Fibroblast of lung (primary cell): ENCODE measurements at places on chromosomes 1 and 21.

GRCh38 chr1:209248649-209249279 lies 334.8 kb upstream of the CAMK1G start:
- H3K27ac ChIP-seq: no peak overlapping the region
- DNase-seq: peak; percentile 69
- H3K4me3 ChIP-seq: no peak overlapping the region
- no peaks in the 10 kb centered on the region for H3K27me3 ChIP-seq
- no peaks in the 10 kb centered on the region for H3K36me3 ChIP-seq
- no peaks in the 10 kb centered on the region for H3K4me1 ChIP-seq

GRCh38 chr21:44818640-44819011 lies 764 bp upstream of the SUMO3 start:
- H3K4me1 ChIP-seq: peaks cover 3% of the 10 kb centered on the region
- peak overlapping the region; percentile 82 for H3K27ac ChIP-seq
- no peak for DNase-seq
- no peaks in the 10 kb centered on the region for H3K27me3 ChIP-seq
- H3K4me3 ChIP-seq: peak overlapping the region; percentile 7

DNA sequence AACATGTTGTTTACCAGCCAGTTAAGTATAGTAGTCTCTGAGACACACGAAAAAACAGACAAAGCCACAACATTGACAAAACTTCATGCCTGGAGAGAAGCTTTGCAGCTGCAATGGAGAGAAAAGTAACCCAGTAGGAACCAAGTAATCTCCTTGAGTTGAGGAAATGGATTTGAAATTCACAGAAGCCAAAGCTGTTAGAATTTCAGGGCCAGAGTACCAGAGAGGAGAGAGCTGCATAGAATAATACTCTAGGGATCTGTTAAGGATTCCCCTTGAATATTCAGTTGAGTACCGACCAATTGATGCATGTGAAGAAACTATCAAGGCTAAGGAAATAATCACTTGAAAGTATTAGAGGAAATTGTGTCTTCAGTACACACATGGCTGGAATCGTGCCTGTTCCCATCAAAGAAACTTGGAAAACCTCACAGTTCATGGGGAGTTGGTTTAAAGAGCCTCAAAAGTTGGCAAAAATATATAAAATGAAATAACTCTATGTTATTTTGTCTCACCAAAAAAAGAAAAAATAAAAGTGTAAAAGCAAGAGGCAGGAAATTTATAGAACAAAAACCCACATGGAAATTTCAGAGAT lies 324.0 kb upstream of the NEGR1 start:
- no peak overlapping the region for H3K27ac ChIP-seq
- H3K4me3 ChIP-seq: no peak overlapping the region
- DNase-seq: no peak
- no peaks in the 10 kb centered on the region for H3K4me1 ChIP-seq

- peaks cover 6% of the 10 kb centered on the region for H3K4me1 ChIP-seq
- H3K27me3 ChIP-seq: no peaks in the 10 kb centered on the region
- peaks cover 5% of the 10 kb centered on the region for H3K36me3 ChIP-seq
- peak; percentile 74 for DNase-seq
- H3K27ac ChIP-seq: no peak overlapping the region
- no peak overlapping the region for H3K4me3 ChIP-seq
These were observed 3.6 kb downstream of the NUP210L start for GRCh38 chr1:154151311-154151710.

GRCh38 chr1:18970762-18971161 lies 14.3 kb upstream of the IFFO2 start:
- no peak overlapping the region for H3K4me3 ChIP-seq
- H3K4me1 ChIP-seq: no peaks in the 10 kb centered on the region
- DNase-seq: no peak
- no peaks in the 10 kb centered on the region for H3K36me3 ChIP-seq
- no peak overlapping the region for H3K27ac ChIP-seq

DNA sequence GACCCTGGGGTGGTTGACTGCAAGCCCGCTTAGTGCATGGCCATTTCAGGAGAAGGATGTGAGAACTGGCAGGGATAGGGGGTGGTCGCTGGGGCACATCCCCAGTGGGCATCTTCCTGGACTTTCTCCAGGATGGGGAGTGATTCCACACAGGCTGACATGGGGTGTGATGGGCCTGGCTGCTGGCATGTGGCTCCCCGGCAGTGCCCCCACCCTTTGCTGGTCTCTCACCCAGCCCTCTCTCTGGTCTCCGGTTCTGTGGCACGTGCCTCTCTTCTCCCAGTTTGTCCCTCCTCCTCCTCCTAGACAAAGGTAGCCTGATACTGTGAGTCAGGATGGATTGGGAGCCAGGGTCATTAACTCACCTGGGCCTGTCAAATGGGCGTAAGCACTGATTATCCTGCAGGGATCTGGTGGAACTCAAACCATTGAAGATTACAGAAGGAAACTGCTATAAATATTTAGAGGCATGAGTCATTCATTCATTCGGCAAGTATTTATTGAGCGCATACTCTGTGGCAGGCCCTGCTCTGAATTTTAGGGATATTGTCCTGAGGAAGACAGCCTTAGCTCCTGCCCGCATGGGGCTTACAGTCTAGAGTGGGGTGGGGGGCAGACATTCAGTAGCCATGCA lies 23.6 kb upstream of the EPS8L3 start:
- no peaks in the 10 kb centered on the region for H3K36me3 ChIP-seq
- peak; percentile 52 for DNase-seq
- H3K27ac ChIP-seq: no peak overlapping the region

GRCh38 chr1:110207831-110208230 lies 2.3 kb upstream of the KCNC4 start:
- peaks cover 19% of the 10 kb centered on the region for H3K27me3 ChIP-seq
- H3K4me1 ChIP-seq: peaks cover 4% of the 10 kb centered on the region
- no peak overlapping the region for H3K27ac ChIP-seq
- H3K36me3 ChIP-seq: no peaks in the 10 kb centered on the region
- peak; percentile 49 for DNase-seq
- H3K4me3 ChIP-seq: no peak overlapping the region

DNA sequence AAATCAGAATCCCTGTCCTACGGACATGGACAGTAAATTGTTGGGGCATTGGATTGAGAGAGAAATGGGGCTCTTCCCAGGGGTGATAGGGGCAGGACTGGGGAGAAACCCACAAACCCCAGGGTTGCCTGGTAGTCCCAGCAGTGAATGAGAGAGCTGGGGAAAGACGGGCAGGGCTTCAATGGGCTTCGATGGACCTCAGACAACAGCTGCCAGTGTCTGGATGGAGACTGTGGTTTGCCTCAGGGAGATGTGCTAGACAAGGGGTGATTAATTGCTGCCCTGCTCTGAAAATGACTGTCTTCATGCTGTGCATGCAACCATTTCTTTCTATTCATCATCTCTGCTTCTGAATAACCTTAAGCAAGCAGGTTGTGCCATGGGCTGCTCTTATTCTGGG lies 7.4 kb downstream of the GPR25 start:
- H3K27ac ChIP-seq: no peak overlapping the region
- H3K4me1 ChIP-seq: no peaks in the 10 kb centered on the region
- DNase-seq: no peak
- H3K4me3 ChIP-seq: no peak overlapping the region

DNA sequence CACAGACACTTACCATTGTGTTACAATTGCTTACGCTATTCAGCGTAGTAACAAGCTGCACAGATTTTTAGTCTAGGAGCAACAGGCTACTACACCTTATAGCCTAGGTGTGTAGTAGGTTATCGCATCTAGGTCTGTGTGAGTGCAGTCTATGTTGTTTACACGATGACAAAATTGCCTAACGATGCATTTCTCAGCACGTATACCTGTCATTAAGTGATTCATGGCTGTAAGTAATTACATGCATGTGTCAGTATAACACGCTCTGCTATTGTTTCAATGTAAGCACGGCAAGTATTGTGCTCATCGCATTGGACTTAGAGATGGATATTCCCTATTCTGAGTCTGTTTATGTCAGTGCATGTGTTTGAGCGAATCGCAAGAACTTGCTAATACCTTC lies 15.7 kb upstream of the ZBTB18 start:
- H3K4me1 ChIP-seq: no peaks in the 10 kb centered on the region
- H3K27ac ChIP-seq: no peak overlapping the region
- no peak overlapping the region for H3K4me3 ChIP-seq
- no peaks in the 10 kb centered on the region for H3K27me3 ChIP-seq
- no peaks in the 10 kb centered on the region for H3K36me3 ChIP-seq
- DNase-seq: no peak

DNA sequence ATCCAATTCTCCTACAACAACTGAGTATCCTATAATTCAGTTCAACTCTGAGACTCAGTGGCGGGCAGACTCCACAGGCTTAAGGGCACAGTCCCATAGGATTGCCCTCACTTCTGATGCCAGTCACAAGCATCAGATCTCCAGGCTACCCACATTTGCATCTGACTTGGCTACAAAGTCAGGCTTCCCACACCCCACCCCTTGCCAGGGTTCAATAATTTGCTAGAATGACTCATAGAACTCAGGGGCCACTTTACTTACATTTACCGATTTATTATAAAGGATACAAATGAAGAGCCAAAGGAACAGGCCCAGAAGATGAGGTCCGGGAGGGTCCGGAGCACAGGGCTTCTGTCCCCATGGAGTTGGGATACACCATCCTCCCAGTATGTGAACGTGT lies 36.0 kb upstream of the SLAMF9 start:
- no peaks in the 10 kb centered on the region for H3K36me3 ChIP-seq
- H3K27ac ChIP-seq: no peak overlapping the region
- no peak for DNase-seq
- no peak overlapping the region for H3K4me3 ChIP-seq
- H3K27me3 ChIP-seq: no peaks in the 10 kb centered on the region

DNA sequence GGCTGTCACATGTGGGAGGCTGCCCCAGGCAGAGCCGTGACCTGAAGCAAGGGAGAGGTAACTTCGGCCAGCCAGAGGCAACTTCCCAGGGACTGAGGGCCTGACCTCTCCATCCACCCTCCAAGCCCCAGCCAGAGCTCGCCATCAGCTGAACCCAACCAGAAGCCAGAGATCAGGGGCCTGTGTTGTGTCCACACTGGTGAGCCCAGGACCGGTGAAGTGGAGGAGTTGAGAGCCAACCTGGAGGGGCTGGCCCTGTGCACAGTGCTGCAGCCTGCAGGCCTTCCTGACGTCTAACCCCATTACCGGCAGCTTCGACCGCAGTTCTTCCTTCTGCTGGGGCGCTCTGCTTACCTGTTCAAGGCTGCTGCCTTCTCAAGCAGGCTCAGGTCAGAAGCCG lies 19.6 kb upstream of the PDE9A start:
- H3K36me3 ChIP-seq: no peaks in the 10 kb centered on the region
- H3K4me1 ChIP-seq: peaks cover 8% of the 10 kb centered on the region
- H3K4me3 ChIP-seq: no peak overlapping the region
- no peak for DNase-seq

GRCh38 chr1:8427493-8427892 lies 109.6 kb downstream of the SLC45A1 start:
- peaks cover 5% of the 10 kb centered on the region for H3K4me1 ChIP-seq
- H3K27ac ChIP-seq: no peak overlapping the region
- no peak overlapping the region for H3K4me3 ChIP-seq
- DNase-seq: no peak
- no peaks in the 10 kb centered on the region for H3K27me3 ChIP-seq

DNA sequence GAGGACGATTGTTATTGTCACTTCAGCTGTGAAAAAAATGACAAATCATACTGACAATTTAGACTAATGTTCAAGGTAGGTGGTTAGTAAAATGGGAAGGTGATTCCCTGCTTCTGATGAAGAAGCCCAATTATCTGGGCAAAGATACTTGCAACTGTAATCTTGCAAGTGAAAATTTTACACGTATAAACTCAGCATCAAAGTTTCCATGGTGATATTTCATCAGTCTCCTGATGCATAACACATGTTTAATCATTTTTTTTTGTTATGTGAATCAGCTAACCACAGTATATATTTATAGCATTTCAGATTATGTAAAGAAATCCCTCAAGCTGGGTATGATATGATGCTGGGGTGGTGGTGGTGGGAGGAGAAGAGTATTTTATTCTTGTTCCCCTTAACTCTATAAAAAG lies 16.4 kb upstream of the KCNK1 start:
- H3K27ac ChIP-seq: no peak overlapping the region
- no peaks in the 10 kb centered on the region for H3K4me1 ChIP-seq
- no peaks in the 10 kb centered on the region for H3K36me3 ChIP-seq
- peak; percentile 35 for DNase-seq

GRCh38 chr1:14128096-14128495 lies 428.1 kb downstream of the PRDM2 start:
- no peak for DNase-seq
- H3K36me3 ChIP-seq: no peaks in the 10 kb centered on the region
- H3K27me3 ChIP-seq: no peaks in the 10 kb centered on the region
- no peak overlapping the region for H3K4me3 ChIP-seq
- H3K4me1 ChIP-seq: no peaks in the 10 kb centered on the region
